ENCODE measurements at places on chromosomes 2 and 18.

- DNase-seq: no peak
These were observed 22.7 kb downstream of the MPPE1 start for GRCh38 chr18:11885278-11885947.

- no peak for DNase-seq
These were observed 1.7 kb upstream of the CNDP1 start for GRCh38 chr18:74532511-74533025.

- DNase-seq: no peak
These were observed 7.5 kb downstream of the FLACC1 start for GRCh38 chr2:201349601-201350000.

- no peak for DNase-seq
These were observed 171.8 kb downstream of the CYRIA start for GRCh38 chr2:16493788-16494187.

- DNase-seq: no peak
These were observed 63.1 kb downstream of the MARCO start for GRCh38 chr2:119005051-119005450.

Measured in cardiac fibroblast (primary cell).